ENCODE measurements at places on chromosomes 5 and 9.

DNA sequence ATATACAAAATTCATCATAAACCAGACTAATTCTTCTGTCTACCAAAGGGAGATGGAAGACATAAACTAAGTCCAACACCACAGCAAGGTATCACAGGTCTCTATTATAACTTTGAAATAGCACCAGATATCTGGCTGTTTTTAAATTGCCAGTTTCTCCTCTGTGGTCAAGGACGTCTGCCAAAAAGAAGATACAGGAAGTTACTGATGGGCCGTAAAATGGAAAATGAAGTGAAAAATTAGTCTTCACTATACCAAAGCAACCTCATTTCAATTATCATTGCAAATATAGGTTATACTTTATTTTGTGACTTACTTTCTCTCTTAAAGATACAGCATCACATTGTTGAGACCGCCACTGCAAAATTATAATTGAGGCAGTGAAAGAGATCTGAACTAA, 225.5 kb downstream of the NDUFS4 start:
- DNase-seq = no peak

DNA sequence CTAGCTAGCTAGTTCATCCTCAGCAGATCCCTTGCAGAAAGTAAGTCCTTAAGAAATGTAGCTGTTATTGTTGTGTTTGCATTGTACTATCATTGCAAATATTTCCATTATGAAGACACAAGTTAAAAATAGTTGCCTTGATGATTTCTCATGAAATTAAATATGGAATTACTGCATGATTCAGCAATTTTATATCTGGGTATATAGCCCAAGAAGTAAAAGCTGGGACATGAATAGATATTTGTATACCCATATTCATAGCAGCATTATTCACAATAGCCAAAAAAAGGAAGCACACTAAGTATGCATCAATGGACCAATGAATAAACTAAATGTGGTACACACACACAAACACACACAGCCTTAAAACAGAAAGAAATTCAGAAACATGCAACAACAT, 6.8 kb downstream of the IFNB1 start:
- no peak for DNase-seq

DNA sequence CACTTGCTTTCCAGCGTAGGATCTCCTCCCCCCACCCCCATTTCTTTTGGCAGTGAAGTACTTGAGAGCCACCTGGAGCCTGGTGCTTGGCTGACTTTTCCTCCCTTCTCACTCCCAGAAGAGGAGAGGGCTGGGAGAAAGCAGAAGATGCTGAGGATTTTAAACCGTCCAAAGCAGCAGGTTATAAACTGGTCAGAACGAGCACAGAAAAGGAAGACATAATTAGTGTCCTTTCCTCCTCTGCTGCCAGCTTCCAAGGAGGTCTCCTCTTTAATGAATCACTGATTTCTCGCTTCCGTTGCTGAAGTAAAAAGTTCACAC, 563 bp upstream of the FGF10 start:
- no peak for DNase-seq

DNA sequence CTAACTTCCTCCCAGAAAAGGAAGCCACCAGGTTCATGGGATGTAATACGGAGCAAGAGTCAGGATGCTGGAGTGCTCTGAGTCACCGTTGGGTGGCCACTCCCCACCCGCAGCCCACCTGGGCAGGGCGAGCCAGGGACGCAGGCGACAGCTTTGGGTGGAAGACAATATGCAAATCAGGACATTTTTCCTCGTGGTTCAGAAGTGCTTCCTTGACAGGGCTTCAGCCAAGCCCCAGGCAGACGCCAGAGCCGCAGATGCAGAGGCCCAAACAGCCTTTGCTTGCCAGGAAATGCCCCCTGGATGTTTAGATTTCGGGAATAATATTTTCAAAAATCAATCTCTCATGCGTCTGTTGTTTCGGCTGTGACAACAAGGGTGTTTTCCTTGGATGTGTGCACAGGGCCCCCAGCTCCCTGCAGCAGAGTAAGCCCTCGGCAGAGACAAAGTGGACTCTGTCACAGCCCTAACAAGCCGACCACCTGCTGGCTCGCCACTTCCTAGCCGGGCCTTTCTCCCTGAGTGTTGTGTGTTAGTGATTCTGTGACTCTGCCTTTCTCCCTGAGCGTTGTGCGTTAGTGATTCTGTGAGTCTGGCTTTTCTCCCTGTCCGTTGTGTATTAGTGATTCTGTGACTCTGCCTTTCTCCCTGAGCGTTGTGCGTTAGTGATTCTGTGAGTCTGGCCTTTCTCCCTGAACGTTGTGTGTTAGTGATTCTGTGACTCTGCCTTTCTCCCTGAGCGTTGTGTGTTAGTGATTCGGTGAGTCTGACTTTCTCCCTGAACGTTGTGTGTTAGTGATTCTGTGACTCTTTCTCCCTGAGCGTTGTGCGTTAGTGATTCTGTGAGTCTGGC, 11.8 kb upstream of the SLC9A3 start:
- DNase-seq = no peak
